ENCODE measurements at places on chromosomes 5 and 9.

GRCh38 chr5:113056988-113057387, 80.4 kb downstream of the DCP2 start:
- DNase-seq, result no peak

- no peak for DNase-seq
These were observed 69.1 kb upstream of the TARS1 start for GRCh38 chr5:33371660-33372059.

- DNase-seq, result no peak
These were observed 900.0 kb upstream of the CDH10 start for GRCh38 chr5:25544652-25545249.

GRCh38 chr9:76044266-76044819, 153.9 kb downstream of the PCSK5 start:
- DNase-seq, result no peak

- DNase-seq, result no peak
These were observed 52.2 kb upstream of the UBTD2 start for GRCh38 chr5:172335721-172336120.

DNA sequence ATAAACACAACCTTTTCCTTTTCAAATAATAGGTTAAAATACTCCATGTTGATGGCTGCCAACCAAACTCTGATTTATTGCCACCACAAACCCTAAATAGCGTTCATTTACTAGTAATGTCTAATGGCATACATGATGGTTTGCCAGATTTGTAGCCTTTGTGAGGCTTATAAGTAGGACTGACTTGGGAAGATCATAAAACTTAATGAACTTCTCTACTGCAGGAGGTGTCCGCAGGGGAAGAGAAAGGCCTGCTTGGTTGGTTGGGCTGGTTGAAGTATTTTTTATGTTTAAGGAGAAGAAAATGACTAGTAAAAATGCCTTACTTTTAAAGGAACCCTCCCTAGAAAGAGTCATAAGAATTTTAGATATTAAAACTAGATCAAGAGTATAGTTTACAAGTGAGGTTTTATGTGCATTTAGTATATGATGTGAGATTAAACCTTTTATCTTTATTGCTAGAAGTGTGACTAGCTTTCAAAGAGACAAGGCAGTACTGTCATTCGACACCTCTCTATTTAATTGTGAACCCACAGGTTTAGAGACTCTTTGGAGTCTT, 5.0 kb downstream of the PBX3 start:
- no peak for DNase-seq

- no peak for DNase-seq
These were observed 10.2 kb downstream of the BTNL8 start for GRCh38 chr5:180908998-180909731.

DNA sequence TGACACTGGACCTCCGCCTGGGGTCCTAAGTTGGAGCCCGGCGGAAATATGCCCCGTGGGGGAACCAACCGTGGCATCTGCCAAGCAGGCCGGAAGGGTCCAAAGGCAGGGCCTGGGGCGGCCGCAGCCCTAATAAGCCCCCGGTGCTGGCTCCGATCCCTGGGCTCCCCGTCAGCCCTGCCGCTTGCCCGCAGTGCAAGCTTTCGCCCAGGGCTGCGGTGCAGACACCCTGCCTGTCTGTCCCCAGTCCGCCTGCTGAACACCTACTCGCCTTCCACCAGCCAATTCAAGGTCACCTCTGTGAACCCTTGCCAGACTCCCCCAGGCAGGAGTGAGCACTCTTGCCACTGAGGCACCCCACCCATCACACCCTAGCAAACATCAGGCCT, 502 bp upstream of the PTGR1 start:
- DNase-seq, result no peak

DNA sequence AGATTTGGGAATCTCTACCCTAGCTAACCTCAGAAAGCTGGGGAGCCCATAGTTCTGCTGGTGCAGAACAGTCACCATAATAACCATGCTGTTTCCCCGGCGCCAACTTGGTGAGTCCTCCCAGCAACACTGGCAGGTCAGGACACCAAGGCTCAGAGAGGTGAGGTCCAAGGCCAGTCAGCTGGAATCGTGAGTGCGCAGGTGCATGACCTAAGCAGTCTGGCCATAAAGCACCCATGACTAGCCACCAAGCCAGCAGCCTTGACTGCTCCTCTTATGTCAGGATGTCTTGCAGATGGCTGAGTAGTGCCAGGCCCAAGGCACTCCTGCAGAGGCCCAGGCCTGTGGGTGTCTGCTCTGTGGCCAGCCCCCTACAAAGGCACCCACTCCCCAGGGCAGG, 2.6 kb downstream of the RNF44 start:
- no peak for DNase-seq

DNA sequence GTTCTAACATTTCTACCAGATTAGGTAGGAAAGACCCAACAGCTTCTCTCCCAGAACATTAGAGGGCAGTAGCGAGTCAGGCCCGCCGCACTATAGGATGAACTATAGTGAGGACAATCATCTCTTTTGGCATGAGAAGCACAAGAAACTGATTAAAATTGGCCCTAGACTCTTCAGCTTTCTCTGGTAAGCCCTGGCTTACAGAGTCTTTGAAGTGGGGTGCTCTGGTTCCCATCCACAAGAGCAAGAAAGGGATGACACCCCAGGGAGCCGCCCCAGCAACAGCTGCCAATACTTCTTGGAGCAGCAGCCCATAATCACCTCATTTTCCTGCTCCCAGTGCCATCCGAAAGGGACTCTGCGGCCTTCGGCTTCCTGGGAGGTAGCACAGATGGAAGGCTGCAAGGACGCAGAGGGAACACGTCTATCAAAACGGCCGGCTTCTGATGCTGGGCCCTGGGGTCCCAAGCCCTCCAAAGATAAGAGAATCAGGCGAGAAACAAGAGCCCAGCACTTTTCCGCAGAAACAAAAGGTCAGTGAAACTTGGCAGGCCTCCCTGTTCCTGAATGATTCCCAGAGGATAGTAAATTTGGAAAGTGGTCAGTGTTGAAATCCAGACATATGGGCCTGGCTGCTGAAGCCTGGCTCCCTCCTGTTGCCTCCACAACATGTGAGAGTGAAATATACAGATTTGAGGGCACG, 69.3 kb downstream of the HSD17B3 start:
- DNase-seq, result peak; percentile 51

GRCh38 chr9:19938990-19939733, 150.3 kb upstream of the SLC24A2 start:
- no peak for DNase-seq

DNA sequence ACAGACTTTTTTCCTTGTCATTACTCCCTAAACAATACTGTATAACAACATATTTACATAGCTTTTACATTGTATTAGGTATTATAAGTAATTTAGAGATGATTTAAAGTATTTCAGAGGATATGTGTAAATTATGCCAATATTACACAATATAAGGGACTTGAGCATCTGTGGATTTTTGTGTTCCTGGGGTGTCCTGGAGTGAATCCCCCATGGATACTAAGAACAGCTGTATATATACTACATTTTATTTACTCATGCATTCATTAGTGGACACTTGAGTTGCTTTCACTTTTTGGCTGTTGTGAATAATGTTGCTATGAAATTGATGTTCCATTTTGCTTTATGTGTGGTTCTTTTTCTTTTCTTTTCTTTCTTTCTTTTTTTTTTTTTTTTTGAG, 348.8 kb downstream of the SH3GL2 start:
- no peak for DNase-seq

GRCh38 chr9:2339416-2339815, 282.2 kb upstream of the VLDLR start:
- DNase-seq, result no peak

Data from CD4-positive, alpha-beta T cell treated with Interleukin-10 for 1 hour (primary cell).